ENCODE measurements at places on chromosomes 16 and 17. TPM values are rescaled to one million over a fixed set of nuclear protein-coding genes. Genes with fewer than 3 reads are reported as not detected.

NME1 gene
- 250 TPM for polyA plus RNA-seq

WNK4 gene
- polyA plus RNA-seq = 11.4 TPM

CTRB2 gene
- polyA plus RNA-seq = not detected

TEPSIN gene
- 2.2 TPM for polyA plus RNA-seq

OR3A2 gene
- polyA plus RNA-seq = not detected

HS3ST3B1 gene
- polyA plus RNA-seq = 40.1 TPM

BEAN1 gene
- polyA plus RNA-seq = 0.89 TPM

SYCE1L gene
- polyA plus RNA-seq = not detected

ZNF423 gene
- polyA plus RNA-seq = 0.72 TPM

All from GM23248 (cell line).